ENCODE measurements at places on chromosomes 6 and 20. TPM values are rescaled to one million over a fixed set of nuclear protein-coding genes. Genes with fewer than 3 reads are reported as not detected.

DNA sequence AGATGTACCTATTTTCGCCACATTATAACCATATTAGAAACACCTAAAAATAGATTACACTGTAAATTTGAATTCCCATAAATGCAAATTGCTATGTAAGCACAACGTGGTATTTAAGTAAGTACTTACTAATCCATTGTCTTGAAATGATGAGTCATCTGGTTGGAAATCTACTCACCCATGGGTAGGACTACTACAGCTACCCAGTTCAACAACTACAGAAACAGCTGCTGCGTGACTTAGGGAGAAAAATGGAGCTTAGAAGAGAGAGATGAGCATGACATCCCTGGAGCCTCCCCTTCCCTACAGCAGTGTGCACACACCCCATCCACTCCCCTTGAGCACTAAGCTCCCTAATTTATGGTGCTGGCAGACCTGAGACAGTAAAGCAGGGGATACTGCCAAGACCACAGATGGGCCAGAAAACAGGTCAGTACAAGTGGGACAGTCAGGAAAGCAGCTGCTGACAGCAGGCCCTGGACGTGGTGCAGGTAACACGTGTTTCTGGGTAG is 26.9 kb downstream of the RRAGD start:
- DNase-seq, result no peak

DNA sequence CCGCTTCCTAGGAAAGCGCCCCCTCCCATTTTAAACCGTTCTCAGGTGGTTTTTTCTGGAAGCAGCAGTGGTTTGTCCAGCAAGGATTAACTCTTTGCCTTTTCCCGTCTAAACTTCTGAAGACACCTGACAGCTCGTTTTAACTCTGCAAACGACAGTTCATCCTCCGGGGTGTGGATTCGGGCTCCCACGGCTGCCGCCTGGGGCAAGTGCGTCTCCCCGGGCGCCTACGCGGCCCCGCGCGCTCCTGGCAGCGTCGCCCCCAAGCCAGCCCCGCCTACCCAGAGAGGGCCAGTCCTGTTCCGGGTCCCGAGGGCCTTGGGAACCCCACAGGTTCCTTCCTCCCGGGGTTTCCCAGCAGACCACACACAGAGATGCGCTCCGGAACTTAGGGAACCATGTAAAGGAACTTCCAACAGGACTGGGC is 54.4 kb downstream of the PRR18 start:
- no peak for DNase-seq

RAB44 gene
- polyA plus RNA-seq, result not detected

ZNF165 gene
- 0.14 TPM for polyA plus RNA-seq

All from AG04450 (cell line).